ENCODE measurements at places on chromosomes 16 and 17.

GRCh38 chr16:85145734-85146531, 33.7 kb upstream of the CIBAR2 start:
- no peak for DNase-seq

DNA sequence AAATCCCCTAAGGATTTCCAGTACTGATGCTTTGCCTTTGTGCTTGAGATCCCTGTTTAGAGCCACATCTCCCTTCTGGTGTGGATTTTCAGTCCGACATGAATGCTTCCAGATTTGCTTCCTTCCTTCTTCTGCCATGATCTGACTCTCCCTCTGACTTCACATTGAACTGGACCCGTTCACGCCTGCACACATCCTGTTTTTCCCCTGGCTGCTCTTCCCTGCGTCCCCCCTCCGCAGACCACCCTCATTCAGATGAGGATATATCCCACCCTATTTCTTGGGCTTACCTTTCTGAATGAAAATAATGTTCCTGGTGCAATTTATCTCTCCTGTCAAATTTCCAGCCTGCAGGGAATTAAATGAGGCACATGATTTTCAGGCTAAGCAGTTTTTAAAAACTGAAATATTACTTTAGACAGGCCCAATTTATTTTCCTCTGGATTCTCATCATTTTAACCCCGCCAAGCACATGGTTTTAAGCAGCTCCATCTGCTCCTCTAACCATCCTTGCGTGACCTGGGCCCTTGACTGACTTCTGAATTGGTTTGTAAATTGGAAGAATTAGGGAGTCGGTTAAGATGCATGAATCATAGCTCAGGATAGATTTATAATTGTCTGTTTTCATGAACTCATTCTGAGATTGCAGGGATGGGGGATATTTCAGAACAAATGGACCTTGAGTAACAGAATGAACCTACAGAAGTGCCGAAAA, 59.2 kb downstream of the BMERB1 start:
- no peak for DNase-seq

DNA sequence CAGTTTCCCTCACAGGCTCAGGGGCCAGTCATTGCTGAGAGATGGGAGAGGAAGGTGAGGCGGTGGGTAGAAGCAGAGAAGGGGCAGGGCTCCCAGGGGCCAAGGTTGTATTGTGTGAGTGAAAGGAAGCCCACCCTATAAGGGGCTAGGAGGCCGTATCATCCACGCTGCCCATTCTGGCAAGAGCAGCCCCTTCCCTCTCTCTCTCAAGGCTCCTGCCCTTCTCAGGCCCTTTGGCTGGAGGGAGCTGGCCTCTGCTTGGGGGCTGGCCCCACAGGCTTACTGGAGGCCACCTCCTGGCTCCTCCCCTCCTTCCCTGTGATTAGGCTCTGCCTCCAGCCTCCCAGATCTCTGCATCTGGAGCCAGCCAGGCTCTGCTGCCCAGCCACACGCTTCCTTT, 7.6 kb downstream of the TBKBP1 start:
- no peak for DNase-seq

GRCh38 chr17:10403589-10403988, 18.2 kb downstream of the MYH8 start:
- DNase-seq = no peak

GRCh38 chr17:69620363-69620762, 205.9 kb downstream of the MAP2K6 start:
- DNase-seq = no peak

GRCh38 chr17:37174205-37174604, 201.6 kb upstream of the C17orf78 start:
- DNase-seq = no peak
